Esophagus squamous epithelium (tissue), 5 donors: ENCODE measurements at places on chromosomes 12 and 14.

DNA sequence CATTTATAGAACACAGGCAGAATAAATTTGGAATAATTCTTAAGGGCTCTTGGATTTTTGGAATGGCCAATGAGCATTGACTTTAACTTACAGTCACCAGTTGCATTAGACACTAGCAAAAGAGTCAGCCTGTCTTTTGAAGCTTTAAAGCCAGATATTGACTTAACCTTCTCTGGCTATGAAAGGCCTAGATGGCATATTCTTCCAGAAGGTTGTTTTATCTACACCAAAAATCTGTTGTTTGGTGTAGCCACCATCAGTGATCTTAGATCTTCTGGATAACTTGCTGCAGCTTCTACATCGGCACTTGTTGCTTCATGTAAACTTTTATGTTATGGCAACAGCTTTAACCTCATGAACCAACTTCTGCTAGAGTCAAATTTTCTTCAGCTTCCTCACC lies 10.4 kb downstream of the PCNX1 start:
- no peak for DNase-seq

DNA sequence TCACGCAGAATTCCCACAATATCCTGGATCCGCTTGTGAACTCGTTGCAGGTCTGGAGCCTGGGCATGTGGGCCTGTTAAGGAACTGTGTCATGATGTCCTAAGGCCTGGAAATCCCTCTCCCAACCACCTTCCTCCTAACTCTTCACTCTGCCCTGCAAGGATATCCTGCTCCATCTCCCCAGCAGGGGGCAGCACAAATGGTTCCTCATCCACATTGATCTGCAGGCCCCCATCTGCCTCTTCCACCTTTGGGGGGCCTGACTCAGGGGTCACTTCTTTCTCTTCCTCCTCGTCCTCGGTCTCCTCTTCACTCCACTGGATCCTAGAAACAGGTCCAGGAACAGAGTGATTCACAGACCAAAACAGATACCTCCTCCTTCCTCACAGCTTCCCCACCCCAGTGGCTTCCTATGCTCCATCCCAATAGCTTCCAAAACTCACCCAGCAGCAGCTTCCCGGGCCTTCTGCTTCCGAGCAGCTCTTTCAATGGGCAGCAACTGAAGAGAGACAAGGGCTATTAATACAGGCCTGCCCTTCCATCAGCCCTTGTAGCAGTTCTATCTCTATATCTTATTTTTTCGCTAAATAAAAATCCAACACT lies 4.5 kb downstream of the NOP2 start:
- DNase-seq: no peak

DNA sequence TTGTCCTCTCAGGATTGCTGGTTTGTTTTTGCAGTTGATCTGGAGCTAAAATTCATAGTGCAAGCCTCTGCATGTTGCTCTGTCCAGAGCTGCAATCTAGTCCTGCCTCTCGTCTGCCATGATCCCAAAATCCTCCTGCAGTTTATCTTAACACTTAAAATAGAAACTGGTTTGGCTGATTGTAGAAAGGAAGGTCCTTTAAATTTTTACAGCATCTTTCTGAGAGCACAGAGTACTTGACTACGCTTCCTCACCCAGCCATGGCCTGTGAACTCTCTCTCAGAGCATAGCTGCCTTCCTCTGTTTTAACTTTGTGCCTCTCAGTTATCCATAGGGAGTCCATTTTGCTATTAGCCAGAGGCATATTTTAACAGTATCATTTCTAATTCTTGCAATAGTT lies 877.1 kb downstream of the C12orf50 start:
- DNase-seq: no peak

- DNase-seq: no peak
Measured at GRCh38 chr12:62737615-62738014, 197.3 kb downstream of the PPM1H start.

GRCh38 chr14:30035361-30035760 lies 107.7 kb upstream of the PRKD1 start:
- no peak for DNase-seq

- DNase-seq: no peak
Measured at GRCh38 chr14:53367644-53368026, 214.5 kb upstream of the DDHD1 start.

GRCh38 chr12:110074089-110074488 lies 25.8 kb upstream of the C12orf76 start:
- DNase-seq: no peak

DNA sequence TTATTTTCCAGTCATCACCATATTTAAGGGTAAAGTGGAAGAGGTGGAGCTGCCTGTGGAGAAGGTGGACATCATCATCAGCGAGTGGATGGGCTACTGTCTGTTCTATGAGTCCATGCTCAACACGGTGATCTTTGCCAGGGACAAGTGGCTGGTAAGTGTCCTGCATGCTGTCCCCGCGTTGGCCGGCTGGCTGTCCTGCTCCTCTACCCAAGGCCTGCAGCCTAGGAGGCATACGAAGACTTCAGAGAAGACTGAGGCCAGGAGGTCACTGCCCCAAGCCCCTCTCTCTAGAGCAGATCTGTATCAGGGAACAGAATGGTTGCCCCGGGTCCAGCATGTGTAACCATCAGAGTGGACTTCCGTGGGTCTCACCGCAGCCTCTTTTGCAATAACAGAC lies 77.7 kb downstream of the PRMT8 start:
- no peak for DNase-seq

- no peak for DNase-seq
Measured at GRCh38 chr14:26128931-26129671, 468.7 kb downstream of the NOVA1 start.

- DNase-seq: no peak
Measured at GRCh38 chr12:5898874-5899273, 46.2 kb downstream of the ANO2 start.
